ENCODE measurements at places on chromosomes 16 and 17.

GRCh38 chr17:549177-550040 is 165.2 kb downstream of the VPS53 start:
- no peak for DNase-seq

GRCh38 chr16:1102921-1103635 is 7.0 kb upstream of the C1QTNF8 start:
- peak; percentile 84 for DNase-seq

DNA sequence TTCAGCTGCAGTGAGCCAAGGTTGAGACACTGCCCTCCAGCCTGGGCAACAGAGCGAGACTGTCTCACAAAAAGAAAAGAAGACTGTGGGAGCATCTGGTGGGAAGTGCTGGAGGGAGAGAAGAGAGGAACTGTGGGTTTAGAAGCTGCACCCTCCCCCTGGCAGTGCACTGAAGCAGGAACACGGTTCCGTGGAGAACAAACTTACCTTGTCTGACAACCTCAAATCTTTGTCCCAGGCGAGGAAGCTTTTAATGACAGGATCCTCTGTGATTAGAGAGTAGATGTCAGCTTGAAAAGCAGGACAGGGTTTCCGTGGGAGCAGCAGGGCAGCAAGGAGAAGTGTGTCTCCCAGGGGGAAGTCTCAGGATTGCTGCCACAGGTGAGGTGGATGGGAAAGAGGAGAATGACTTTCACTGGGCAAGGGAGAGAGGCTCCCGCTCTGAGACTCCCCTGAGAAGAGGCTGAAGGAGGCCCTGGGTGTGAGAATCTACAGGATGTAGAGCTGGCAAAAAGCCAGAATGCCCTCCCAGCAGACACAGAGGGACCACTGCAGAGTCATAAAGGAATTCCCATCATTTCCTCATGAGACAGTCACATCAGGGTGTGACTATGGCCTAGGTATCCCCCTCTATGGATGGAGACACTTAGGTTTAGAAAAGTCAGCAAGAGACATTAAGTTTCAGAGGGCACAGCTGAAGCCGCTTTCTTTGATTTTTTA is 22.9 kb downstream of the PRR11 start:
- DNase-seq: no peak

- DNase-seq: no peak
Observed at GRCh38 chr16:79074951-79075350, 525.6 kb downstream of the MAF start.

- DNase-seq: no peak
Observed at GRCh38 chr16:57411362-57411976, 6.9 kb downstream of the CCL17 start.

GRCh38 chr17:4934173-4934979 is 2.3 kb downstream of the GP1BA start:
- no peak for DNase-seq

GRCh38 chr17:73308017-73308823 is 3.6 kb downstream of the CDC42EP4 start:
- DNase-seq: no peak

- DNase-seq: no peak
Observed at GRCh38 chr17:68087851-68088250, 52.3 kb downstream of the KPNA2 start.

DNA sequence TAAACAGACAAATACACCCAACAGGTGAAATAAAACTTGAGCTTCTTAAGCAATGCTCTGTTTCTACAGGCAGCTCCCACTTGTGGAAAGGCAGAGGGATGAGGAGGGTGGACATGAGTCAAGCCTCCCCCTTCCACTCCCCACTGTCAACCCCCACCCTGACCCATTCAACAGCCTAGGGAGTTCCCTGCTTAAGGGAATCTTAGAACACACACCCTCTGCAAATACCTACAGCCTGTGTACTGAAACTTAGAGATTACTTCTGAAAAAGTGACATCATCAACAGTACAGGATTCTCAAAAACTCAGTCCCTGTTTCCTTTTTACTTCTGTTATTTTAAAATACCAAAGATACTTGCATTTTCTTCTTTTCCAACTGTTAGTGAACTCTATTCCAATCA is 345.4 kb downstream of the SOX9 start:
- DNase-seq: no peak

GRCh38 chr16:71754652-71755051 is 30.2 kb upstream of the PHLPP2 start:
- no peak for DNase-seq

DNA sequence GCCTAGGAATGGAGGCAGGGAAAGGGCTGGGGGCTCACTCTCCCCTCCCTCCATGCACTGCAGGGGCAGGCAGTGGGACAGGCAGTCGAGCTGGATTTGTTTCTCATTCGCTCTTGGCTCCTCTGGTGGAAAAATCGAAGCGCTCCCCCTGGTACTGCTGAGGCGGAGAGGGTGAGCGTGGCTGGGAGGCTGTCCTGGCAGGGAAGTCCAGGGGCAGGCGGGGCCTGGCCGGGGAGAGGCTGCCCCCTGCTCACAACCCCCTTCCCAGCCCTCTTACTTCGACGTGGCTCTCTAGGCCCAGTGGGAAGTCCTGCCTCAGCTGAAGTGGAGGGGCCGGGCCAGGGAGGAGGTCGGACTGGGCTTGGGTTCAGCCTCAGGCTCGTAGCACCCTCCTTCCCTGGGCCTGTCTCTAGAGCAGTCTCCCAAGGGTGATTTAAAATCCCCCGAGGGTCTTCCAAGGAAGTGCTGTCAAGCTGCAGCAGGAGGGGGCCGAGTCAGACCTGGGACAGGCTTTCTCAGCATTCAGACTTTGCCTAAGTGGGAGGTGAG is 16.5 kb upstream of the TMEM92 start:
- DNase-seq: no peak

GRCh38 chr17:38349097-38349730 is 2.4 kb upstream of the SOCS7 start:
- DNase-seq: peak; percentile 92

DNA sequence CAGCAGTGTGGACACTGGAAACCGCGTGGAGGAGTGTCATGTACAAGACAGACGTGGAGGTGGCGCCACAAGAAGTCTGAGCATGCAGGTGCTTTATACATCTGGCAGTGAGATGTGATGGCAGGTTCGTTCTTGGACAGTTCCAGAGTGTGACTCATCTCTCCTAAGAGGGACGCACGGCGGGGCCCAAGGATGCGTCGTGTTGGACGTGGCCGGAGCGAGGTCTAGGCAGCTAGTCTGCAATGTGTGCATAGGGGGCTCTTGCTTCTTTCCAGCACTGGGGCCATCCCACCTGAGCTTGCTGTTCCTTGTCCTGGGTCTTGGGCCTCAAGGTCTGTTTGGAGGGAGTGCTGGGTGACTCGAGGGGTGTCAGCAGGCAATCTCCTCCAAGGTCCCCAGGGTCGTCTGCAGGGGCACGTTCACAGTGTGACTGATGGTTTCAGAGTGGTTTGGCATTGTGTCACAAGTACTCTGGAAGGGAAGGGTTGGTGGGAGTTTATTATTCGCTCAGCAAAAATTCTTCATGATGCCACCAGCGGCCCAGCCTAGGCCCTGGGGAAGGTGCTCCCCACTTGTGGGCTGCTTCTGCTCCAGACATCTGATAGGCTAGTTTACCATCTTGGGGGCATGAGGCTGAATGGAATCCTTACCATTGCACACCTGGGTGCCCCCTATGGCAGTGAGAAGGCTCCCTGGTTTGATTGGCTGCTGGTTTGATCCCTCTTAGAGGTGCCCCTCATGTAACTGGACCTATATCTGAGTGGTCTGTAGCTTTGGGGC is 22.1 kb downstream of the SPACA3 start:
- no peak for DNase-seq

- DNase-seq: no peak
Observed at GRCh38 chr17:48628649-48629410, 2.7 kb upstream of the HOXB9 start.
